ENCODE measurements at places on chromosomes 11 and 22. TPM values are rescaled to one million over a fixed set of nuclear protein-coding genes. Genes with fewer than 3 reads are reported as not detected.

PVALB gene
- not detected for total RNA-seq

MYOD1 gene
- not detected for total RNA-seq

DNA sequence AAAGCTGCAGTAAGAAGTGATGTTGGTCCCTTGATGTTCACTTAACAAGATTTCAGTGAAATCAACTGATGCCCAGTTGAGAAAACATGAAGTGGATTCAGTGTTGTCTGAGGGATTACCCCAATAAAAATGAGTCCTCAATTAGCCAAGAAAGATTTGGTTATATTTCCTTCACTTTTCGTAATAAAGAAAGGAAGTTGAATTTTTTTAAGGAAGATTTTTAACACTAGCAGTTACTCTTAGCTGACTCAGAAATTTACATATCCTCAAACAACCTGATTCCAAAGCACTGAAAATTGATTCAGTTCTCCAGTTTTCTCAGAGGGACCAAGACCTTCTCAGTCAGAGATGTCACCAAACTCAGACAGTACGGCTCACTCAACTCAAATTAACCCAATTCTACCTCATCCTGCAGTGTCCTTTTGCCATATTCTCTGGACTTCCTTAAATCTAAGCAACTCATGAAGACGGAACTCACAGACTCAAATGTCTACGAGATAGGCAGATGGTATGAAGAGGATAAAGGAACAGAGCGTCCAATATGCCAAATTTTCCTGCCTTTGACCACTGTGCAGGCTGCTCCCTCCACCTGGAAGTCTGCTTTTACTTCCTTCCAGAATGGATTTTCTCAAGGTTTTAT is 22.8 kb downstream of the SLC5A4 start:
- DNase-seq, result no peak

DNA sequence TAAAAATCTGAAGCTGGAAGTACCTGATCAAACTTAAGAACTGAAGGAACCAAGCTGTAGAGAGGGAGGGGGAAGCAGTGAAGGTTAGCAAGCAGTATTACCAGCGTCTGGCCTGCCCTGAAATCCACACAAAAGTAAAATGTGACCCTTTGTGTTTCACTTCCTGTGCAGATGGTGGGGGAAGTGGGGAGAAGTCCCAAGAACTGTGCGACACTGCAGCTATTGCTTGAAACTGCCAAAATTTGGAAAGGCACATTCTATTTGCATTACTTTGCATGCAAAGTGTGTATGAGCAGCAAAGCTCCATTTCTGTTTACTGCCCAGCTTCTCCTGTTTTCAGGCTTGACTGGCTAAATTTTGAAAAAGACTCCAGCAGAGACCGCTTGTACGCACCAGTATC is 72.1 kb upstream of the BMAL1 start:
- DNase-seq, result no peak

GRCh38 chr22:45067731-45068130 is 57.9 kb upstream of the PHF21B start:
- DNase-seq, result no peak

GGTLC3 gene
- total RNA-seq, result not detected

- no peak for DNase-seq
These were observed 11.1 kb upstream of the MICAL2 start for GRCh38 chr11:12099132-12099873.

SAA4 gene
- not detected for total RNA-seq
